B cell (primary cell): ENCODE measurements at places on chromosomes 4 and X. TPM values are rescaled to one million over a fixed set of nuclear protein-coding genes. Genes with fewer than 3 reads are reported as not detected.

- no peak for DNase-seq
These were observed 147.6 kb upstream of the EOLA2 start for GRCh38 chrX:150085881-150086280.

DNA sequence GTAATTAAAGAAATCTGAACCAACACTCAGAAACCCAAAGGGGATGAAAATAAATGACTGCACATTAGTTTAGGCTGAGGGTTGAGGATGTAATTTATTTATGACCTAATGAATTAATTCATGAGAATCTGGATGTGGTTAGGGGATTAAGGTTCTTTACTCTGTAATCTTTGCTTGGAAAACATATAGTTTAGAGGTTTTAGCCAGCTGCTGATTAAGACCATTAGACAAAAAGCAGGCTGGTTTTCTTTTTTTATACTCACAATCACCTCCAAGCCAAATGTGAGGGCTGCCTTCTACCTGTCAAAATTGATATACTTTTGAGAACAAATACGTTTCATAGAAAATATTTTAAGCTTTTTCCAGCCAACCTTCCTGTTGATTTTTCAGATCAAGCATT is 2705.8 kb downstream of the PCDH7 start:
- no peak for DNase-seq

DNA sequence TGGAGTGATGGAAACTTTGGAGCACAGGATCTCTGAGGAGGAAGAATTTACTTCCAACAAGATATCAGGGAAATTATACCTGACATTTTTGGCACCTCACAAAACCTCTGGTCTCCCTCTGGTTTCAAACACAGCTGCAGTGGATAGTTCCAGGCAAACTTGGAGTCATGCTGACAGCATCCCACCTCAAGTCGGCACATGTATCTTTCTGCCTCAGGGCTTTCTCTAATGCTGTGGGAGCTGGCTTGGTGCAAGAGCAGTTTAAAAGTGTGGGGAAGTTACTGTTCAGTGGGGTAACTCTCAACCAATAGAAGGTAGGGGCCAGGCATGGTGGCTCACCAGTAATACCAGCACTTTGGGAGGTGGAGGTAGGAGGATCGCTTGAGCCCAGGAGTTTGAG is 207.1 kb upstream of the NHS start:
- no peak for DNase-seq

DNA sequence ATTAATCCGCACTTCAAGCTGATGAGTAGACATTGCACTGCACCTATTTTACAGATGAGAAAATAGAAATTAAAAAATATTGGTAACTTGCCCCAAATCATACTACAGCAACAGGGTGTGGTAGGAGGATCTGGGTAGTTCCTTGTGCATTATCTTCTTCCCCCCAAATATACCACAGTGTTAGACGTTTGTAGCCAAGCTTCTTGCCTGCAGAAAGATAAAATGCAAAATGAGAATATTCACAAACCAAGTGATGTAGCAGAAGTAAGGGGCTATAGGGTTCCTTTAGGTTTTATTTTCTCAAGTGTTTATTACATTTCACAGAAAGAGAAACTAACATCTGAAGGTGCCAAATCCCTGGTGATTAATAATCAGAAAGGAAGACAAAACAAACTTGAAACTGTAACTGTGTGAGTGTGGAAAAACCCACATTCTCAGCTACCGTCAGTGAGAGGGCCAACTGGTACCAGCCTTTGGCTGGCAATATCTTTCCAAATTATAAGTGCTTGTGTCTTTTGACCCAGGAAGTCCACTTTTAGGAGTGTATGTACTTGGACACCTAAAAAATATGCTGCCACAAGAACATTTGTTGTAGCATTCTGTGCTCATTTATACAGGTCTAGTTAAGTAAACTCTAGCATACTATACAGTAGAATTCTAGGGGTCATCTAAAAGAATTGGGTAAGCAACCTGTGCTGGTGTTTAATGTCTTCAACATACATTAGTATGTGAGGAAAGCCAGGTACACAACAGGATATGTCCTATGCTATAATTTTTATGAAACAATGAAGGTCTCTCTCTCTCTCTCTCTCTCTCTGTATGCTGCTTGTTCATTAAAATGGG is 6.7 kb upstream of the CD38 start:
- no peak for DNase-seq

GRCh38 chr4:182224192-182224850 is 18.9 kb upstream of the TENM3 start:
- DNase-seq: no peak

ATOH1 gene
- total RNA-seq: not detected in 2 replicates

AWAT1 gene
- not detected in 2 replicates for total RNA-seq

- no peak for DNase-seq
These were observed 56.8 kb downstream of the PCDH7 start for GRCh38 chr4:30776921-30777415.

TGIF2LX gene
- total RNA-seq: not detected in 2 replicates

DCAF8L2 gene
- not detected in 2 replicates for total RNA-seq

DNA sequence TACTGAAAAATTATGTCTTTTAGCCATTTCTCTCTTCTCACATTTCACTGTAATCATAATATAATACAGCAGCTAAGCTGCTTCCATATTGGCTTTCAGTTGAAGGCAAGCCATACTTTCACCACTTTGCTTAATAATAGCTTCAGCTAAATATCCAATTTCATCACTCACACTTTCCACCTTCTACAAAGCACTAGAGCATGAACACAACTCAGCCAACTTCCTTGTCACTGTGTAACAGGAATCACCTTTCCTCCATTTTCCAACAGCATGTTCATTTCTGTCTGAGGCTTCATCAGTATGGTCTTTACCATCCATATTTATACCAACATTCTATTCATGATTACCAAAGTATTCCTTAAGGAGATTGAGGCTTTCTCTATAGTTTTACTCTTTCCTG is 219.8 kb upstream of the CTSO start:
- DNase-seq: no peak

GRCh38 chrX:40719218-40719617 is 16.1 kb downstream of the MED14 start:
- no peak for DNase-seq

SCRG1 gene
- total RNA-seq: not detected in 2 replicates

MAGEA2B gene
- not detected in 2 replicates for total RNA-seq

DNA sequence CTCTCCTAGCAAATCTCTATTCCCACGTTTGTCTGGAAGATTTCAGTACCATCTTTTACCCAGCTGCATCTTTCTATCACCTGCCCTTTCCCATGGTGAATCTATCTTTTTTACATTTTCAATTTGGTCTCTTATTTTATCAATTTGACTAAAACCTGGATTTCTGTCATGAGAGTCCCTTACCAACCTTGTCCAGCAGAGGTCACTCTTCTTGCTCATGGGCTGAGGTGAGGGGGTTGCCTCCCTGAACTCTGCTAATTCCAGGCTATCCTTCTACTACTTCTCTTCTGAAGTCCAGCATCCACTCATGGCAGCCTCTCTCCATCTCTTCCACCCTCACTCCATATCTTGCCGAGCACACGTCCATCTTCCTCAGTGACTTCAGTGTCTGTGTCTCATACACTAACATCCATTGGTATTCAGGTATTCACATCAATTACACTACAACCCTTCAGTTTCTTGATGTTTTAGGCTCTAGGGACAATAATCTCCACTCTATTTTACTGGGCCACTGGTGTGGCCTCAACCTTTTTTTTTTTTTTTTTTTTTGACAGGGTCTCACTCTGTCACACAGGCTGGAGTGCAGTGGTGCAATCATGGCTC is 17.8 kb upstream of the ZNF827 start:
- DNase-seq: peak; percentile 78
